ENCODE measurements at places on chromosomes 2 and 18.

DNA sequence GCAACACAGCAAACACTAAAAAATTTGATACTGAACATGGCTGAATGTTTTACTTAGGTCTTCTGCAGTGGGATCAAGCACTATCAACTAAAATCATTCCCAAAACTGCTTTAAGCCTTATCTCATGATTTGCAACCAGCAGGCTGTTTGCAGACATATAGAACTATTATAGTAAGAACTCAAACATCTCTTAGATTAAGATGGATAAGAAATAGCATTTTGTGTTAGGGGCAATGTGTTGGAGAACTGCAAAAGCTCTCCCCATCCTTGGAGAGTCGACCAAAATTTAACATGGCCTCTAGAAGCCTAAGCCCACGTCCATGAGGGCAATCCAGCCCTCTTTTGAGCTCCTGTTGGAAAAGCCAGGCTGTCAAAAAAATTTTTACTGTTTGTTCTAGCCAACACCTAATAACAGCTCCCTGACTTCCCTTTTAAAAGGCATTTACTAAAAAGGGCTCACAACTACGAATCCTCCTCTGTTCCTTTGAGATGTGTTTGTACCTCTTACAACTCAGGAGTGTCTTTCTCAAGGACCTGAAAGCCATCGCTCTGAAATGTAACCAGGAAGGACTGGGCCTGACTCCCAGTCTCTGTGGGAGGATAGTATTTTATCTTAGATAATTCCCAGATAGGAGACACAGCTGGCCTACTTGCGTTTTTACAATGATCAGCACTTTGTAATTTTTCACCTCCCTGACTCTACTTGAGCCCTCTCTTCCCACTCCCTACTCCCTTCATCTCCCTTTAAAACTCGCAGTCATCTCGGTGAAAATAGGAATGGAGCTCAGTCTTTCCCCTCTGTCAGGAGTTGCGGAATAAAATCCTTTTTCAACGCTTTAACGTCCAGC, 1.4 kb downstream of the KRCC1 start:
- DNase-seq = no peak

DNA sequence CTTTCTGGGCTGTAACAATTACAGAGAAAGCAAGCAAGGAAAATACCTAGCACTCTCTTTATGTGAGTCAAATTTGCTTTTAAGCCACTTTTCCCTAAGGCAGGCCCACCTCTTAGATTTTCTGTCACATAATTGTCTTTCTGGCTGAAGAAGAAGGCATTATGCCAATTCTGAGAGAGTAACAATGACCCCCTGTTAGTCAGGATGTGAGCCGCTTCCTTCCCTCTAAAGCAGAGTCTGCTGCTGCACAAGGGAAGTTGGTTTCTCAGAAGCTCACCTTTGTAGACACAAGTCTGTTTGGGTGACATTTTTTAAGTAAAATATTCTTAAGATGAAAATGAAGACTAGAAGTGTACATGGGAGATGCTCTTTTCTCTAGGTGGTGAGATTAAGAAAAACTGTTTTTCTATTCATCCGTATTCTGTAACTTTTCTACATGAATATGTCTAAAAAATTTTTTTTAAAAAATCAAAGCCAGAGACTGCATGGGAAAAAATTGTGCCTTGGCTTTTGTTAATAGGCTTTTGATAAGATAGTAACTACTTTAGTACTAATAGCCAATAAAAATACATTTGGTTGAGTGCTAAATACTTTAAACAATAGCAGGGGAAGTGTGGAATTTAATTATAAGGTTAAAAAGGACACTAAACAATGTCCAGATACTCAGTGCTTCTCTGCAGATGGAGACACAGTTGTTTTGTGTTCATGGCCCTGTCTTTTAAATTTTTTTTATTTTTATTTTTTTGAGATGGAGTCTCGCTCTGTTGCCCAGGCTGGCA, 33.4 kb upstream of the VPS54 start:
- DNase-seq = no peak

DNA sequence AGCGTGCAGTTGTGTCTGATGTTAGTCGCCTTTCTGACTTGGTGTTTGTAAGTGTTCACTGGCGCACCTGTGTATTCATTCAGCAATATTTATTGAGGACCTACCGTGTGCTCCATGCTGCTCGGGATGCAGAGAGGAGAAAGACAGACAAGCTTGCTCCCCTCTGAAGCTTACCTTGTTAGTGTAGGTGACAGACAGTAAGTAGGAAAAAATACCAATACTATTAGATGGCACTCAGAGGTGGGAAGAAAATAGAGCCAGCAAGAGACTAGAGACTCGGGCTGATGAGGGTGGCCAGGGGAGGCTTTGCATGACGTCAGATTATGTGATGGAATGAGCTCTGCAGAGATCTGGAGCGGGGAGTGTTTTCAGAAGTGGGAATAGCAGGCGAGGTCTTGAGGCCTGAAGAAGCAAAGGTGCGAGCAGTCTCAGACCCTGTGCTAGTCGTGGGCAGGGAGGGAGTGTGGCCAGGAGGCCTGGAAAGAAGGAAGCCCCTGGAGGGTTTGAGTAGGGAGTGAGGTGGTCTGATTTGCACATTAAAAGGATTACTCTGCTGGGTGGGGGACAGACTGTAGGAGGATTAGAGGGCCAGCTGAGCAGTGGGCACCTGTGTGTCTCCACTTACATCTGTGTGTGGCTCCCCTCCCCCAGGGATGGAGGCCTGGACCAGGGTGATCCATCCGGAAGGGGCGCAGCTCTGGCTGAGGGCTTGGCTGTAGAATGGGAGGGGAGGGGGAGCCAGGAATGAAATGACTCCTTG, 11.8 kb downstream of the MTCL1 start:
- DNase-seq = peak; percentile 77

DNA sequence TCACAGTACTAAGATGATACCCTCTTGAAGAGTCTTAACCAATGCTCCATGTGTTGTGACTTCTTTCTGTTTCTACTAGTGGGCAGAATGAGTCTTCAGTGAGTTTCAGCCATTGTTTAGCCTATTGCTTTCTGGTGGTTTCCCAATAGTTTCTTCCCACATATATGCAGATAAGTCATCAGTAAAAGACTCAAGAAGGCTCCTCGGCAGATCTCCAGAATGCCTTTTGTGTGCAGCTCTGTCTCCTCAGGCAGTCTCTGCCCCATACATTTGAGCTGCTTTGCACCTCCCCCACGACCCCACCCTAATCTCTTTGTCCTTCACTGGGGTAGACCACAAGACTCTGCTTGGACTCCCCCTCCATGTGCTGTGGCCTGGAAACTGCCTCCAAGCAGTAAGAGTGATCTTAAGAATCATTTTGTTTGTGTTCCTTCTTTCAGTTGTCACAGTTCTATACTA, 71.6 kb upstream of the CHRNA1 start:
- DNase-seq = no peak

- DNase-seq = no peak
These were observed 22.2 kb upstream of the POMC start for GRCh38 chr2:25190536-25190935.

- DNase-seq = no peak
These were observed 4.8 kb downstream of the DHRS9 start for GRCh38 chr2:169073963-169074751.

DNA sequence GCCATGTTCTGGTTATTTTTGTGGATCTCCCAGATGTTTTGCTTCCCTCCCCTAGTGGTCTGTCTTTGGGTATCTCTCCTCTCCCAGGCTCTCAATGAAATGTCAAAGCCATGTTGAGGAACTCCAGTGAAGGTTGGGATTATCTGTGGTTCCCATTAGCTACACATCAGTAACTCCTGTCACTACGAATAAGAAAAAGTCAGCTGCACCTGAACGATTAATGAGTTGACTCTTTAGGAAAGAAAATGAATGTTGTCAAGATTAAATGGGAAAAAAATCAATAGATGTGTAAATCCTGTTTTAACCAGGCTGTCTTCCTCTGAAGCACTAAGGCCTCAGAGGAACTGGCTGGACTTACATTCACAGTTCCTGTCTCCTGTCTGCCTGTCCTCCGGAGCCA, 94.0 kb upstream of the DAPL1 start:
- DNase-seq = no peak

DNA sequence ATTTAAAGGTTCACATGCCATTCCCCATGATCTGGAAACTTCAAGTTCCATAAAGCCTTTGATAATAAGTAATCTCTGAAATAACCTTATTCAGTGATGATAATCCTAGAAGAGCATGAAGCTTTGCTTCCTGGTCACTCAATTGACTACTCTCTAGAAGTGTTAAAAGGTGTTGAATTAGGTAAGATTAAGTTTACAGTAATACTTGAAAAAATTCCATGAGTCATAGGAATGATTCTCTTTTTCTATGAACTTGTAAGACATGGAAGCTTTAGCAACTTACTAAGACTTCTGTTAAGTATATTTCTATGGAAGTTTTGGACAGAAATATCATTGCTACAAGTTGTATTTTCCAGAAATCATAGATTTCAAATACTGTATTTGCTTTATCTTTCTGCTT, 100.6 kb downstream of the MYO1B start:
- no peak for DNase-seq

- DNase-seq = no peak
These were observed 303.0 kb downstream of the TRIB2 start for GRCh38 chr2:13019781-13020180.

DNA sequence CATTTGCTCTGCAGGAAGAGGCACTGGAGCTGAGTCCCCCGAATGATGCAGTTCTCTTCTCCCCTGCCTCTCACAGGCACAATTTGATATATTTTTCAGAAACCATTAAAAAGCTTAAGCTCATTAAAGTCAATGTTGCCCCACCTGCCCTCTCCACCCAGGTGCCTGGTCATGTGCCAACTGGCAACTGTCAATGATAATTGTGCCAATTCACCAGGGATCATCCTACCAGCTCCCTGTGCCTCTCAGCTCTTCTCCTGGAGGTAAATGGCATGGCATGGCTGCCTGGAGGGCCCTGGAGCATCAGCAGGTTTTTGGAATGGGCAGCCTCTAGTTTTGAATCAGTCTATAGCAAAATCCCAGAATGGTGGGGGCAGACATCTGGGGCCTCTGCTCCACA, 279.6 kb upstream of the ID2 start:
- no peak for DNase-seq

DNA sequence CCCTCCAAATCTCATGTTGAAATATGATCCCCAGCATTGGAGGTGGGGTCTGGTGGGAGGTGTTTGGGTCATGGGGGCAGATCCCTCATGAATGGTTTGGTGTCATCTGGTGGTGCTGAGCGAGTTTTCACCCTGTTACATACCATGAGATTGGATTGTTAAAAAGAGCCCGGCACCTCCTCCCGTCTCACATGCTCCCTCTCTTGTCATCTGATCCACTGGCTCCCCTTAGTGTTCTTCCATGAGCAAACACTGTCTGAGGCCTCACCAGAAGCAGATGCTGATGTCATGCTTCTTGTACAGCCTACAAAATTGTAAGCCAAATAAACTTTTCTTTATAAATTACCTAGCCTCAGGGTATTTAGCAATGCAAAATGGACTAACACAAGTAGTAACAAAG, 405.0 kb upstream of the SLC39A10 start:
- DNase-seq = peak; percentile 62

GRCh38 chr2:242098445-242099128, 229.1 kb downstream of the RTP5 start:
- DNase-seq = no peak

- DNase-seq = no peak
These were observed 26.6 kb upstream of the CATIP start for GRCh38 chr2:218329826-218330593.

DNA sequence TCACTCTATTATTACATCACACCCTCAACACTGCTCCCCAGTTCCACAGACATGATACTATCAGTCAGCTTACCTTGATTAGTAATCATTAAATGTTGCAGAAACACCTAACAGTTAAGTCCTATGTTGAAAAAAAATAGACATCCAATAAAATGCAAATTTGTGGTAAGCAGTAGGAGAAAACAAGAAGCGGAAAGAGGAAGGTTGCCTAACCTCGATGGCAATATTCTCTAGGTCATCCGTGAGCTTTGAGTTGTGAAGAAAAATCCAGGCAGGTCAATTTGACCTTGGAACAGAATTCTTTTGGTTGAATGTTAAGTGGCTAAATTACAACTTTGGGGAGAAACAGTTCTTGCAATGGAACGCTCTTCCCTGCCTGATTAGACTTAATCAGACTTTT, 264.4 kb downstream of the AFF3 start:
- no peak for DNase-seq

- no peak for DNase-seq
These were observed 27.3 kb downstream of the MTCL1 start for GRCh38 chr18:8732442-8733360.

DNA sequence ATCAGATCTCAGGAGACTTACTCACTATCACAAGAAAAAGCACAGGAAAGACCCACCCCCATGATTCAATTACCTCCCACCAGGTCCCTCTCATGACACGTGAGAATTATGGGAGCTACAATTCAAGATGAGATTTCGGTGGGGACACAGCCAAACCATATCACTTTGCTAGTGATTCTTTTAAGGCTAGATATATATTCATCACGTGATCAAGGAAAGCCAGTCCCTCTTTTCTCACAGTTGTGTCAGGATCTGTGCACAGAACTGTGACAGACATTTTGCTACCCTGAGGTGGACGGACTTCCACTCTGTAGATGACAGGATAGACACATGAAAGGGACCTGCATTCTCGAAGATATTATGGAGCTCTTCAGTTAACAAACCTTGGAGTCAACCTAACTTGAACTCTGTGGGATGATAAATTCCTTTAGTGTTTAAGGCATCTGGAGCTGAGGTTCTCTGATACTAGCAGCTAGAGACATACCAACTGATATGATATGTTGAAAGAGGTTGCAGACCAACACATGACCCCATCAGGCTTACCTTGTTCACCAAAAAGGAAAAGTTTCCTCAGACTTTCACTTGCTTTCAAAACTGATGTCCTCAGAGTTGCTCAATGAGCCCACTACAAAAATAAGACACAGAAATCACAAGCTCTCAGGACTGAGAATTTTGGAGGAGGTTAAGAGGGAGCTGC, 66.3 kb upstream of the SCG2 start:
- DNase-seq = no peak

- DNase-seq = peak; percentile 77
These were observed 22.1 kb upstream of the PXDN start for GRCh38 chr2:1766425-1766824.

DNA sequence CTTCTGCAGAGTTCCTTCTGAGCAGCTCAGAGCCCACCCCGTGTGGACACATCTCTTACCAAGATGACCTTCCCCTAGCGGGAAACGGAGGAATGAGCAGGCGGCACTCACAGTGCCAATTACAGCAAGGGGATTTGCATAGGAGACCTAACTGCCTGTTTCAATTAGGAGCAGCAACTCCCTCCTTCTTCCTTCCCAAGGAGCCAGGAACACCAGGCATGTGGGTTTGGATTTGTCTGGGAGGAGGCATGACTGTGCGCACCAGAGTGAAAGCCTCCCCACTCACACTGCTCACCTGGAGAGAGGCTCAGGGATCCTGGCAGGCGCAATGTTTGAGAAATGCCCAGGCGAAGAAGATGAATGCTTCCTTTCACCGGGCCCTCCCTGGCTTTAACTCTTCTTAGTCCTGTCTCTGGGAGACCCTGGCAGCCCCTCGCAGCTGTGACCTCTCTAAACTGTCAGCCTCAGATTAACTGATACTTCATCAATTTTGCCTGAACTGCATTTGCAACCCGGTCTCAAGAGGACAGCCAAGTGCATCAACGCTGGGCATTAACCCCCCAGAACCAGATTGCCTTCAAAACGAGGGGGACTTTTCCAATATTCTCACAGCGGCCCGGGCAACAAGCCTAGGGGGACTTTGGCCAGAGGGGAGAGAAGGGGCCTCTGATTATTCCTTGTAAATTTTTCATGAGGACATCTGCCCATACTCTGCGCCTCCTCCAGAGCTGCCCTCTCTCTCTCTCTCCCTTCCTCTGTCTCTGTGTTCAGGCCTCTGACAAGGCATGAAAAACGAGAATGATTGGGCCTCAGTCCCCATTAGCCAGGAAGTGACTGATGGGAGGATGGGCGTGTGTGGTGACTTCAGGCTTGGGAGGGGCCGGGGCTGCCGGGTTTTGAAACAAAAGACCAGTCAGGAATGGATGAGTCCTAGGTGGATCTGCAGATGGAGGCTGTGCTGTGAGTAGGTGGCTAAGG, 93.8 kb downstream of the CMPK2 start:
- DNase-seq = peak; percentile 73

All from H9 (cell line).